ENCODE measurements at places on chromosomes 7 and 10.

GRCh38 chr10:55747244-55747643 lies 613.8 kb downstream of the ZWINT start:
- peak; percentile 7 for DNase-seq

DNA sequence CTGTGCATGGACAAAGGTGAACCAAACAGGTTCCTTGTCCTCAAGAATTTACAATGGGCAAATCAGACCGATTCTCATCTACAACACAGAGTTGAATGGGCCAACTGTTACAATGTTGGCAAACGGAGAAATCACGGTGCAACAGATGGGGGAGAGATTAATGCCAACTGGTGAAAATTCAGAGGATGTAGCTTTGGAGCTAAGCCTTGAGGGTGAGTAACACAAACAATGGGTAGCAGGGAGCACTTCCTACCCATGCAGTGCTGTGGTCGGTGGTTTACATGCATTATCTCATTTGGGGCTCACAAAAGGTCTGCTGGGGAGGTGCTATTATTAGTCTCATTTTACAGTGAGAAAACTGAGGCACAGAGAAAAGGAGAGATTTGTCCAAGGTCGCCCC lies 902 bp upstream of the NFE2L3 start:
- DNase-seq = no peak

DNA sequence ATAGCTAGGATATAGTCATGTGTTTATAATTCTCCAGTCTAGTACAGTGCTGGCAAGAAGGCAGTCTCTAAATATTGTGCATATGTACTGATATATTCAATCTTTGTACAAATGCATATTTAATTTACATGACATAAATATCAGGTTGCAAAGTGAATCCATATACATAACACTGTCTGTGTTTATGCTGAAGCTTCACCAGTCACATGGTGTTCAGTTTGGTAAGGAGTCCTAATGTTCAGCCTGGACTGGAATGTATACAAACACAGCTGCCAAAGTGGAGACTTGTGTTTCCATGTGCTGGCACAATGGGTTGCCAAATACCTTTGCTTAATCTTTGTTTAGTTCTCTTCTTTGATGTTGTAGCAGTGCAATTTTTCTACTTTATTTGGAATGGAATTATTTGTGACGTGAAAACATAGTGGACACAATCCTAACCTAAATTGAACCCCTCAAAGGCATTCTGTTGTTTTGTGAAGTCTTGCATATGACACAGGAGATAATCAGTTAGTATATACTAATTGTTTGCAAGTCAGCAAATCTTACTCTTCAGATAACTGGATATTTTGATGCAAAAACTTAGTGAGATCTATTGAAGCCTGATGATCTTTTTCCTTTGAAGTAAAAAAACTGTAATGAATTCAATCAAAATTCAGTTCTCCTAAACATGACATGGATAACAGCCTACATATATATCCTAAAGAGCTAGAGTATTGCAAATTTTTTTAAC lies 17.3 kb upstream of the ARL4A start:
- no peak for DNase-seq

GRCh38 chr10:114329634-114330365 lies 74.5 kb downstream of the AFAP1L2 start:
- DNase-seq = no peak

GRCh38 chr10:66747451-66747850 lies 178.4 kb upstream of the LRRTM3 start:
- no peak for DNase-seq

DNA sequence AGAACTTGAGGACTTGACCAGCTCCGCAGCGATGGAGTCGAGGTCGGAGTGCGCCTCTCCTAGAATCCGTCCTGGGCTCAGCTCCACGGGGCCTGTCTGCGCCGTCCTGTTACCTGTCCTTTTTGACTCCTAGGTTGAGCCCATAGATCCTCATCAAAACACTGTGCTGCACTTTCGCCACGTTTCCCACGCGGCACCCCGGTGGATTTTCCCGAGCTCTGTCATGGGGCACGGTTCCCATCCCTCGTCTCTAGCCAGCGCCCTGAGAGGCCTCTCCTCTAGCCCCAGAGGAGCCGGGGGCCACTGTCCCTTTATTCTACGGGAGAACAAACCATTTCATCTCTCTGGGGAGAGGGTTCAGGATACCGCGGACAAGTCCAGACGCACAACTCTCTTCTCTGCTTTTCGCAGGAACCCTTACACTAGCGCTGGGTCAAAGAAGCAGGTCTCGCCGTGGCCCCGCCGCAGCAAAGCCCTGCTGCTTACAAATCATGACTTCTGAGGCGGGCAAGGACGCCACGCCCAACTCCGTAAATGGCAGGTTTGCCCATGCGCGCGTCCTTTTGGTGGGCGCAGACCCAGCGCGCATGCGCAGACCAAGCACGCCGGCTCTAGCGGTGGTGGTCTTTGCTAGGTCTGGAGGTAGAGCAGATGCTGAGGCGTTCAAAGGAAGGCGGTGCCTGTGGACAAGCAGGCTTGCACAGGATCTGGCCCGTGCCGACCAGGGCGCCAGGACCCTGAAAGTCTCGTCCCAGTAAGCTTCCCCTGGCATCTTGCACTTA lies 10.3 kb upstream of the ANKRD7 start:
- DNase-seq = no peak

All from SHP77 treated with DMSO at 0.1 percent for 48 hours (cell line).